Muscle of leg (tissue), 16 donors: ENCODE measurements at places on chromosomes 5 and 9. TPM values are rescaled to one million over a fixed set of nuclear protein-coding genes. Genes with fewer than 3 reads are reported as not detected.

GRCh38 chr5:57276353-57276752 lies 102.5 kb downstream of the GPBP1 start:
- no peak for DNase-seq

- no peak for DNase-seq
Observed at GRCh38 chr5:176742246-176743105, 67.9 kb upstream of the UNC5A start.

- peak; percentile 34 for DNase-seq
Observed at GRCh38 chr9:13603921-13604320, 324.4 kb upstream of the MPDZ start.

DNA sequence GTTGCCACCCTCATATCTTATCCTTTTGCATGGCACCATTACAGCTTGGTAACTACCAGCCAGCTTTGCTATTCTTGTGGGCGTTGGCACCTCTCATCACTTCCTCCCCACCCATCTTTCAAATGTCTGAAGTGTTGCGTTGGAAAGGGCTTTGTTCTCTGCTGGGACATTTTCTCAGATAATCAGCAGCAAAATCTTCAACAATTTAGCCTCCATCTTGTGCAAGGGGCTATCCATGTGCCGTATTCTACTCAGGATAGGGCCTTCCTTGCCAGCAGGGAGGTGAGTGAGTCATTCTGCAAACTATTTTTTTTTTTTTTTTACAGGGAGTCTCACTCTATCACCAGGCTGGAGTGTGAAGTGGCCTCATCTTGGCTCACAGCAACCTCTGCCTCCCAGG lies 62.1 kb upstream of the NUDT12 start:
- DNase-seq, result no peak

- DNase-seq, result no peak
Observed at GRCh38 chr9:92962846-92963245, 15.5 kb downstream of the FGD3 start.

Gene SLC9A3
- polyA plus RNA-seq, result 4.1 TPM

GRCh38 chr5:150341331-150341730 lies 16.2 kb upstream of the TCOF1 start:
- DNase-seq, result no peak

GRCh38 chr5:68405784-68406743 lies 190.5 kb downstream of the PIK3R1 start:
- no peak for DNase-seq

DNA sequence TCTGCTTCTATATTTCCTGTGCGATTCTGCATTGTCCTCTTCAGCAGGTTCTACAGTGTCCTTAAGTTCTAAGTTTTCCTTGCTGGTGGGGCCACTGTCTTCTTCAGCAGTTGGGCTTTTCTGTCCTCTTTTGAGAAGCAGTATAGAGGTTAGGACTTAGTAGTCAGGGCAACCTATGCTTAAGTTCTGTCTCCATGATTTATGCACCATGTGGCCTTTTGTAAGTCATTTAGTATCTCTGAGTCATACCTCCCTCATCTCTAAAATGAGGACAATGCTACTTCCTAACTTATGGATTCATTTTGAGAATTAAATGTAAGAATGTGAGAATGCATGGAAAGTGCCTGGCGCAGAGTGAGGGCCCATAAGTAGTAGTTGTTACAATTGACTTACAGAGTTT lies 46.8 kb downstream of the GRIN3A start:
- DNase-seq, result no peak

- peak; percentile 19 for DNase-seq
Observed at GRCh38 chr5:73300337-73301207, 127.6 kb downstream of the TMEM174 start.

Gene BTNL3
- polyA plus RNA-seq, result 1.8 TPM

- DNase-seq, result no peak
Observed at GRCh38 chr5:131463656-131464055, 171.4 kb downstream of the RAPGEF6 start.

GRCh38 chr9:78806492-78807160 lies 509.7 kb downstream of the PSAT1 start:
- DNase-seq, result peak; percentile 67
